ENCODE measurements at places on chromosomes 2 and 18.

- no peak for DNase-seq
These were observed 39.5 kb downstream of the HDAC4 start for GRCh38 chr2:239361311-239361642.

GRCh38 chr2:136005462-136006196 lies 20.2 kb upstream of the DARS1 start:
- DNase-seq: no peak

DNA sequence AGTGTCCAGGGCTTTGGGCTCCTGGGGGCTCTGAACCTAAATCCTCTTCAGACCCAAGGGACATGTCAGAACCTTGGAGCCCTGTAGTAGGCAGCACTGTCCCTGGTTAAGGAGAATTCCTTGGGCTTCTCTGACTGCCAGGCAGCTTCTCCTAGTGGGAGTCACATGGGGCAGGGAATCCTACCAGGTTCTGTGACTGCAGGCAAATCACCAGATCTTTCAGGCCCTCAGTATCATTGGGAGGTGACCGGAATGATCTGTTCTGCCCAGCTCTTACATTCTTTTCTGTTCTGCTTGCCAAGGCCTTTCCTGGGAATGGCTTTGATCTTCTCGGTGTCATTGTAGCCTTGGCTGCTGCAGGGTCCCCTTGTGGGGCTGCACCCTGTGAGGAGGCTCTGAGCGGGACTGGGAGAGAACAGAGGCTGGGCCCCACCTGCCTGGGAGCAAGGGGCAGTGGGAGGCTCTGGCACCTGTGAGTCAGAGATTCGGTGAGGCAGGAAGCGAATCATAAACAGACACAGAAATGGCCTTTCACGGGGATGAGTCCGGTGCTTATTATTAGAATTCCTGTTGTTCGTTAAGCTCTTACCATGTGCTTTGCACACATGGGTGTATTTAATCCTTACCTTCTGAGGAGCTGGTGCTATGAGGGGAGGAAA lies 14.1 kb downstream of the CEP68 start:
- no peak for DNase-seq

GRCh38 chr18:78587096-78587495 lies 392.5 kb upstream of the SALL3 start:
- no peak for DNase-seq

DNA sequence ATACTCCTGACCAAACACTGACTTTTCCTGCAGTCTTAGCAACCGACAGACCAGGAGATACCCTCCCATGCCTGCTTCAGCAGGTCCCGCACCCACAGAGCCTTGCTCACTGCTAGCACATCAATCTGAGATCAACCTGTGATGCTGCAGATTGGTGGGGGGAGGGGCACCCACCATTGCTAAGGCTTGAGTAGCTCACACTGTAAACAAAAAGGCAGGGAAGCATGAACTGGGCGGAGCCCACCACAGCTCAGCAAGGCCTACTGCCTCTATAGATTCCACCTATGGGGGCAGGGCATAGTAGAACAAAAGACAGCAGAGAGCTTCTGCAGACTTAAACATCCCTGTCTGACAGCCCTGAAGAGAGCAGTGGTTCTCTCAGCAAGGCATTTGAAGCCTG lies 109.7 kb downstream of the SP100 start:
- no peak for DNase-seq

- DNase-seq: no peak
These were observed 226.3 kb downstream of the ZNF521 start for GRCh38 chr18:25125680-25126079.

- no peak for DNase-seq
These were observed 71.0 kb downstream of the GALNT14 start for GRCh38 chr2:31067259-31067658.

DNA sequence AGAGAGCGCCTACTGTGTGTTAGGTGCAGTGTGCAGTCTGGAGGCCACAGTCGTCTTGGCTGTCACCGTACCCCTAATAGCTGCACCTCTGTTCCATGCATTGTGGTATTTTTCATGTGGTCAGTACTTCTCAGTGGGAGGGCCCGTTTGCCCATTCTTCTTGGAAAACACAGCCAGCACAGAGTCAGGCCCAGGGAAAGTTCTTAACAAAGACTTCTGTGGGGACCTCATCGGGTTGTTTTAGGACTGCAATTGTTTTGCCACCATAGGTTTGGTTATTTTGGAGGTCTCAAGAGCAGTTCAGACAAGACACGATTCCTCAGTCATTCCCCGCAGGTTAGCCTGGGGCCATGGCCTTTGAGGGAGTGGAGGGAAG lies 62.3 kb downstream of the SMIM21 start:
- DNase-seq: no peak

DNA sequence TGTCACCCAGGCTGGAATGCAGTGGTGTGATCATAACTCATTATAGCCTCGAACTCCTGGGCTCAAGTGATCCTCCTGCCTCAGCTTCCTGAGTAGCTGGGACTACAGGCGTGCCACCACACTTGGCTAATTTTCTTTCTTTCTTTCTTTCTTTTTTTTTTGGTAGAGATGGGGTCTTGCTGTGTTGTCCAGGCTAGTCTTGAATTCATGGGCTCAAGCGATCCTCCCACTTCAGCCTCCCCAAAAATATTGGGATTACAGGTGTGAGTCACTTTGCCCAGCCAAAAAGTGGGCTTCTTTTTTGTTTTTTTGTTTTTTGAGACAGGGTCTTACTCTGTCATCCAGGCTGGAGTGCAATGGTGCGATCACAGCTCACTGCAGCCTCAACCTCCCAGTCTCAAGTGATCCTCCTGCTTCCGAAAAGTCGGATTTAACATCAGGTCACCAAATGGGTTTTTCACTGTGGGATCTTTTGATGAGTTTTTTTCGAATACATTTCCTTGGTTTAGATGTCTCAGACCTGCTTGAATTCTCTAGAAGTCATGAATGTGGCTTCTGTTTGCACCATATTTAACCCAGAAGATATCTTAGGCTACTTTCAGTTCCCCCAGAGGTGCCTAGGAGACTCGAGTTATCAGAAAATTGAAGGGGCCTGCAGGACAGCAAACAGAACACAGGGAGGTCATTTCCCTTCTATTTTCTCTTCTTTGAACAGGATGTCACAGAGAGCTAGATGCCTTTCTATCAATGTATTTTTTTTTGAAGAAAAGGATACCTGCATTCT lies 8.9 kb downstream of the RAB31 start:
- no peak for DNase-seq

GRCh38 chr2:73830871-73831401 lies 2.2 kb downstream of the STAMBP start:
- no peak for DNase-seq

GRCh38 chr18:72541871-72542332 lies 2.2 kb downstream of the CBLN2 start:
- DNase-seq: no peak

- DNase-seq: no peak
These were observed 162.0 kb upstream of the ZFP36L2 start for GRCh38 chr2:43388371-43388770.

DNA sequence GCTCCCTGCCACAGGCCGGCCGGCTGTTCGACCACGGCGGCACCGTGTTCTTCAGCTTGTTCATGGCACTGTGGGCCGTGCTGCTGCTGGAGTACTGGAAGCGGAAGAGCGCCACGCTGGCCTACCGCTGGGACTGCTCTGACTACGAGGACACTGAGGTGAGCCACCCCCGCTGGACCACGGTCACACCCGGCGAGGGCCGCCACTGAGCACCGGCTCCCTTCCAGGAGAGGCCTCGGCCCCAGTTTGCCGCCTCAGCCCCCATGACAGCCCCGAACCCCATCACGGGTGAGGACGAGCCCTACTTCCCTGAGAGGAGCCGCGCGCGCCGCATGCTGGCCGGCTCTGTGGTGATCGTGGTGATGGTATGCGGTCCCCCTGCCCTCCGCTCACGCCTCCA lies 20.8 kb downstream of the ANO7 start:
- no peak for DNase-seq

GRCh38 chr18:7575465-7576028 lies 8.4 kb downstream of the PTPRM start:
- no peak for DNase-seq

DNA sequence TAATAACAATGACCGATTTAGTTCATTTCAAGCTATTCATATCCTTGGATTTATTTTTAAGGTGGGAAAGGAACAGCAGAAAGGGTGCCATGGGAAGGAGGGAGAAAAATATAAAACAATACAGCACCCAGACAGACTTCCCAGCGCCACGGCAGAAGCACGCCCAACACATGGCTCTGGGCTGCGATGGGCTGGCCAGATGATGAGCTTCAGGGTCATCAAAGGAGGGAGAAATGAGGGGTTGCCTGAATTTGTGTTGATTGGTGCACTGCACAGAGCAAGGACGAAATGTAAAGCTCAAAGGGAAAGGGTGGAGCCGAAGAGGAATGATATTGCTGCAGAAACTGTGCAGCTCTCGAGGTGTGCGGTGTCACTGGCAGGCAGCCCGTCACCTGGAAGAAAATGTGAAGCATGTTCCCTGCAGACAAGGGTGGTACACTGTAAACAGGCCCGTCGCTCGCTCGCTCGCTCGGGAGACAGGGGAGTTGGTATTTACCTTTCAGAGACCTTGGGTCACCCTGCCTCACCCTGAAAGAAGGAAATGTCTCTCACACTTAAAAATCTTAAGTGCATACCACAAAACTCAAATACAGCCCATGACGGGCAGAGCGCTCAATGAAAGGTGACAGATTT lies 195.5 kb upstream of the CTAGE1 start:
- DNase-seq: no peak

DNA sequence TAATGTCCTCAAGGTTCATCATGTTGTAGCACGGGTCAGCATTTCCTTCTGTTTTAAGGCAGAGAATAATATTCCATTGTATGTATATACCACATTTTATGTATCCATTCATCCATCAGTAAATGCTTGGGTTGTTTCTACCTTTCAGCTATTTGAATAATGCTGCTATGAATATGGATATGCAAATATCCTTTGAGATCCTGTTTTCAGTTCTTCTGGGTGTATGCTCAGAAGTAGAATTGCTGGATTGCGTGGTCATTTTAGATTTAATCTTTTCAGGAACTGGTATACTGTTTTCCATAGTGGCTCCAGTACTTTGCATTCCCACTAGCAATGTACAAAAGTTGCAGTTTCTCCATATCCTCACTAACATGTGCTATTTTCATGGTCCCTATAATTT lies 13.4 kb upstream of the ASB1 start:
- no peak for DNase-seq

DNA sequence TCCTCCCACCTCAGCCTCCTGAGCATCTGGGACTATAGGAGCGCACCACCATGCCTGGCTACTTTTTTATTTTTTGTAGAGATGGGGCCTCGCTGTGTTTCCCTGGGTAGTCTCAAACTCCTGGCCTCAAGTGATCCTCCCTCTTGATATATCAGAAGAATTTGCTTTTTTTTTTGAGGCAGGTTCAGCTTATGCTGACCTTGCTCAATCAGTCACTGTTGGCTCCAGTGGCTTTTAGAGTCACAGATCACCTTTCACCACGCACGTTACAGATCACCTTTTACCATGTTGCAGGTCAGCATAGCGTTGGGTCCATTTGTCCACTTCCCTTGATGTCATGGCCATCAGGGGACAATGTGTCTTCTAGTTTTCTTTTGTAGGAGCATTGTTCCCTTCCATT lies 36.1 kb downstream of the DCAF17 start:
- DNase-seq: no peak

DNA sequence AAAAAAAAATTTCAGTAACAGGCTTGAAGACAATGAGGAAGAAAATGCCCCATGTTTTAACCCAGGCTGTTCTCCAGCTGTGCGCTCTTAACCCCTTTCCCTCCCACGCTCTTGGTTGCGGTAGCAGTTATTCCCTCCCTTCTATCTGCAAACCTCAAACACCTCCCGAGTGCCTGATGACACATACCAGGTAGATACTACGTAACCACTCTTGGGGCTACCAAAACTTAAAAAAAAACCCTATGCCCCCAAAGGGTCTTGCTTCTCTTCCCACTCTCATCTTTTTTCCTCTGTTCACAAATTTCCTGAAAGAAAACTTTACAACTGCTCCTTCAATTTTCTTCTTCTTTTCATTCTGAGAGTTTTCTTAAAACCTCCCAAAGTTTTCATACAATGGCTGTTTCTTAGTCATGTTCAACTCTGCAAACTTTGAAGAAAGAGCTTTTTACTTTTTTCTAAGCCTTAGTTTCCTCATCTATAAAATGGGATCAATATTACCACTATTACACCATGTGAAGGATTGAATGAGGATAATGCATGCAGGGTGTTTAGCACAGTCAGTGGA lies 4.9 kb upstream of the DRC1 start:
- DNase-seq: no peak

- no peak for DNase-seq
These were observed 129.9 kb downstream of the MTX2 start for GRCh38 chr2:176399074-176399598.

- no peak for DNase-seq
These were observed 59.3 kb upstream of the ACVR1 start for GRCh38 chr2:157935378-157935906.

GRCh38 chr2:134216152-134216829 lies 37.6 kb upstream of the MGAT5 start:
- DNase-seq: no peak

- DNase-seq: no peak
These were observed 9.1 kb downstream of the AP1S3 start for GRCh38 chr2:223828314-223828713.

- no peak for DNase-seq
These were observed 60.8 kb downstream of the PHLPP1 start for GRCh38 chr18:62776024-62776570.

GRCh38 chr2:27150639-27151230 lies 1.9 kb downstream of the TCF23 start:
- DNase-seq: no peak

- no peak for DNase-seq
These were observed 72.0 kb upstream of the FSHR start for GRCh38 chr2:49226360-49226759.

GRCh38 chr2:99834426-99834825 lies 308.0 kb downstream of the AFF3 start:
- DNase-seq: no peak

DNA sequence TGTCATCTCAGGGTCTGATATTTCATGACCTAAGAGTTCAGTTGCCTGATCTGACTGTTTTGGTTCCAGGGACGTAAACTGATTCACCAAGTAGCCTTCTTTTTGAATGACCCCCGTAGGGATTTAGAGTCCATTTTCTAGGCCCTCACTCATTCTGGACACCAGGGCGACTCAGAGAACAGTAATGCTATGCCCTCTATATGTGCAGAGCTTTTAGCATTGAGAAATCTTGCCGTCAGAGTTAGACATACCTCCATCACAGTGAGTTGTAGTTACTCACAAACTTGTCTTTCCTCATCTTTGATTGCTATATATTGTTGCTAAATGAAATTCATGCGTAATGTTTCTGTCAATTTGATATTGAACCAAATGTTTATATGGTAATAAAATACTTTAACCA lies 92.3 kb downstream of the OSBPL6 start:
- DNase-seq: no peak

- no peak for DNase-seq
These were observed 6.7 kb downstream of the CHMP3 start for GRCh38 chr2:86556508-86556907.

- DNase-seq: no peak
These were observed 36.7 kb downstream of the FBXO15 start for GRCh38 chr18:74110976-74111375.
